NCI-H1436 (cell line): ENCODE measurements at places on chromosomes 4 and X.
A peak's percentile ranks its signal among the peaks of the same experiment; 100 is the strongest.

GRCh38 chrX:39204353-39204752 is 403.1 kb downstream of the MID1IP1 start:
- DNase-seq = no peak

- DNase-seq = no peak
These were observed 337.3 kb upstream of the HS3ST1 start for GRCh38 chr4:11765849-11766453.

DNA sequence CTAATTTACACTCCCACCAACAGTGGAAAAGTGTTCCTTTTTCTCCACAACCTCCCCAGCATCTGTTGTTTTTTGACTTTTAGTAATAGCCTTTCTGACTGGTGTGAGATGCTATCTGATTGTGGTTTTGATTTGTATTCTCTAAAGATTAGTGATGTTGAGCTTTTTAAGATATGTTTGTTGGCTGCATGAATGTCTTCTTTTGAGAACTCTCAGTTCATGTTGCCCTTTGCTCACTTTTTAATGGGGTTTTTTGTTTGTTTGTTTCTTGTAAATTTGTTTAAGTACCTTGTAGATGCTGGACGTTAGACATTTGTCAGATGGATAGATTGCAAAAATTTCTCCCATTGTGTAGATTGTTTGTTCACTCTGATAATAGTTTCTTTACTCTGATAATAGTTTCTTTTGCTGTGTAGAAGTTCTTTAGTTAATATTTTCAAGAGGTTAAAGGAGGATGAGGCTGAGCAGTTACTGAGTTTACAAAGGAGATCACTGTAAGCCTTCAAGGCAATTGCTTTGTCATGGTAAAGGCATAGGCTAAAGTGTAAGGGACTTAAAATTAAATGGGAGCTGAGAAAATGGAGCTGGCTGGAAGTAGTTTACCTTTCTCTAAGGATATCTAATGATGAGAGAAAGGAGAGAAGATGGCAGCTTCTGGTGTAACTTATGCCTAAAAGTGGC is 323.4 kb downstream of the PCDH7 start:
- DNase-seq = no peak

GRCh38 chrX:10110316-10110935 is 46.3 kb upstream of the CLCN4 start:
- DNase-seq = no peak

DNA sequence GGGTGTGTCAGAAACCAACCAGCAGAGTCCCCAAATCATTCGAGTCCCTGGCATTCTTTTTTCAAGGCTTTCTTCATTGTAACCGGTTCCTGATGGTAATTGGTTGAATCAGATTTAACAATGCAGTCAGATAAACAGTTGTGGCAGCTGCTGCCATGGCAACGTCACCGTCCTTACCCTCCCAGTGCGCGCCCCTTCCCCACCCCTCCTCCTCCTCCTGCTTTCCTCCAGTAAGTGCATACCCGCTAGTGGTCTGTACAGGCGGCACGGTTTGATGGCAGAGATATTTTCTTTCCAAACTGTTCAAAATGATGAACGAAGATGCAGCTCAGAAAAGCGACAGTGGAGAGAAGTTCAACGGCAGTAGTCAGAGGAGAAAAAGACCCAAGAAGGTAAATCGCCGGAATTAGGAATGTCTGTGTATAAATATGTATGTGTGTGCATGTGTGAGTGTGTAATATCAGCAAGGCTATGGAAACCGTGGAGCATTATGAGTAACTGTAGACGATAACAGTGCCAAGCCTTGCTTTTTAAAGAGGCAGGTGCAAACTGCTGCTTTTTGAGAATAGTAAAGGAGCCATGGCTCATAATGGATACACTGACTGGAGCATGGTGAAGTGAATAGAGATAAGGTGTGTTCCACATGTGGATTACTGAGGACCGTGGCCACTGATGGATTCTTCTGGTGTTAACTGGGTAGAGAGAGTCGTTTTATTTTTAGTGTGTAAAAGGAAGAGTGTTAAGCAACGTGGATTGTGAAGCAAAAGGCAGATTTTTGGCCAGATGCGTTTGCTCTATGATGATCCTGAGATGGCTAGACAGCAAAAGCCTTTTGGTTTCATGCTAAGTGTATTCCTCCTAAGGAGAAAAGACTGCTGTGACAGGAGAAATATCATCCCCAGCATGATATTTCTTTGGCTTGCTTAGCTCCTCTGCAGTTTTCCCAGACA is at the start of gene ANK2:
Gene ANK2 (plus strand): TSS at position 233 of the 950 bp plus-strand sequence. CDS start 76 bp downstream, at position 309.
- peak; percentile 86 for DNase-seq

GRCh38 chr4:41065434-41066006 is 148.8 kb downstream of the APBB2 start:
- DNase-seq = no peak

- DNase-seq = no peak
These were observed 123.6 kb upstream of the MSX1 start for GRCh38 chr4:4735870-4736269.
